Astrocyte of the spinal cord (primary cell): ENCODE measurements at places on chromosomes 4 and X.

DNA sequence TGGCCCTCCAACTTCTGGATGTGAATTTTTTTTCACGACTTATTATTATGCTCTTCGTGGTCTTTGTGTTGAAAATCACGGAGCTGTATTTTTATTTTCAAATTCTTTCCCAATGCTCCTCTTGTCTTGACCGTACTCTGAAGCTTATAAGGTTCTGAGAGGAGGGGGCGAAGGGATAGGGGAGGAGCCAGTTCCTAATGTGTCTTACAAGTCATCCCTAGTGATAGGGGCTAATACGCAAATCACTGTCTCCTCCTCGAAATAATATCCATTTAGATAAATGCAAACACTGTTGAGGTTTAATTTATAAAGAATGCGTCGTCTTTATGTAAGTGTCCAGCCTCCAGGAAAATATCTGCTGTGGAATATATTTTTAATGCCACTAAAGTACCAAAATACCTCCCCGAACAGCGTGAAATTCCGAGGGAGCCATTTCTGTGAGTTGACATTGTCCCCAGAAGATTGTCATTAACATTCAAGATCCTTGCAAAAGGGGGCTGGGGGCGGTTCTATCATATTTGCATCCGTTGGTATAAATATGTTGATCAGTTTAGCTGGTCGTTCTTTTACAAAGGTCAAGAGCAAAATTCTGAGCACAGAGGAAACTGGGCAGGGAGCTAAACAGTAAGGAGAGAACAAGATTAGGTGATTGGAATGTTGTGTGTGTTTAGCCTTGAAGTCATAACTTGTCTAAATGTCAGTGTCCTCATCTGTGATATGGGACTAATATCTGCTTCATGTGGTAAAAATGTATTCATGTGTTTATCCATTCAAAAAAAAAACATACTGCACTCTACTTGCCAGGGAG lies 3.7 kb upstream of the FAT1 start:
- DNase-seq, result peak; percentile 24

GRCh38 chrX:103356130-103356798 lies at the start of gene TCEAL9:
TCEAL9 (plus strand) TSS chrX:103356506; CDS start chrX:103357685, 1,179 bp downstream.
- peak; percentile 69 for DNase-seq

GRCh38 chrX:106780264-106780663 lies 22.2 kb upstream of the TBC1D8B start:
- DNase-seq, result no peak

DNA sequence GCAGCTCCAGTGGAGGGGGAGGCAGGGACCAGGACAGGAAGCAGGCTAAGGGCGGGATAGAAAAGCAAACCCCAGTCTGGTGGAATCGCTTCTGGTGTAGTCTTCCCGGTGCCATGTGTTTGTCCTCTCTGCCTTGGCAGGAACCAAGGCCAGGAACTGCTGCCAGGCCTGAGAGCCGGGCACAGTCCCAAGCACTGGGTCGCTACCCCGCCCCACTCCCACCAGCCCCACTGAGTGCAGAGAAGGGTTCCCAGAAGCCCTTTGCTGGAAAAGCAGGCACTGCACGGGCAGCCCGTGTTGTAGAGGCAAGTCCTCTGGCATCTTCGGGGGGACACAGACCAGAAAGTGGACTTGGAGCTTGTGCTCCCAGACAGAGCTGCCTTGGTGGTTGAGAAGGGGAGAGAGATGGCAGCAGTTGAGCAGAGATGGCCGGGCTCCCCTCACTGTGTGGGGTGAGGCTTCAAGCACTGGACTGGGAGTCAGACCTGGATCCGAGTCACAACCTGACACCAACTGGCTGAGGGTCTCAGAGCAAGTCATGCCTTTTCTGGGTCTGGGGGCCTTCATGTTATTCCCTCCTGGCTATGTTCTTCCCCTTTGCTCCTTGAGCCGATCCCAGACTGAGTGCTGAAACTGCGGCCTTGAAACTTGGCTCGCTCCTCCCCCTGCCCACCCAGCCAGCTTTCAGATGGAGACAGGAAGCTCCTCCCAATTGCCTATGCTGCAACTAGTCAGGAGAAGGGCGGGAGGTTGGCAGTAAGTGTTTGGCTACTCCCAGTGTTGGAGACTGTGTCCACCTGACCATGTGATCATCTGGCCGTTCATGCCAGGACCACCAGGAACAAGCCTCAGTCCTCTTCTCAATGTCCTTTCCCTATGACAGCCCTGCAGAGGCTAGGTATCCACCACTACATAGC lies 59.7 kb upstream of the MTM1 start:
- DNase-seq, result peak; percentile 22

GRCh38 chr4:145531223-145531622 lies 49.6 kb downstream of the SMAD1 start:
- no peak for DNase-seq

GRCh38 chrX:13381514-13381913 lies 61.7 kb upstream of the ATXN3L start:
- DNase-seq, result no peak

GRCh38 chrX:6738518-6739470 lies 203.9 kb upstream of the VCX3A start:
- no peak for DNase-seq

DNA sequence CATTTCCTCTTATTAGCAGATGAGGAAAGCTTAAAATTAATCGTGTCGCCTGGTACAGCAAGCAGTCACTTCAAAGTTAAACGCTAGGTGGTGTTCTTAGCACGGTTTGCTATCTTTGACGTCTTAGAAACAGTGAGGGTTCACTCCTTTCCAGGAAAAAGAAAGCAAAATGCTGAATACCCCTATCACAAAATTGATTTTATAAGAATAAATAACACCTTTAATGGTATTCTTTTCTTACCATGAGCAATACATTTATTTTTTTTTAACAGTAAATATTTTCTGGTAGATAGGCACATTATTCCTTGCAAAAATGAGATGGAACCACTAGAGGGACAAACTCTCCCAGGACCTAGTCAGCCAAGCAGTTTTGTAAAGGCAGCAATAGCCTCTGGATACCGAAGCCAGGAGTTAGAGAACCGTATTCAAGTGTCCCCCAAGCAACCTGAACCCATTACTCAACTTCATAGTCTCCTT lies 153.9 kb downstream of the KDR start:
- peak; percentile 74 for DNase-seq

- no peak for DNase-seq
These were observed 13.3 kb upstream of the ZNF827 start for GRCh38 chr4:145951931-145952330.

GRCh38 chr4:96642490-96642889 lies 802.6 kb downstream of the PDHA2 start:
- DNase-seq, result no peak

DNA sequence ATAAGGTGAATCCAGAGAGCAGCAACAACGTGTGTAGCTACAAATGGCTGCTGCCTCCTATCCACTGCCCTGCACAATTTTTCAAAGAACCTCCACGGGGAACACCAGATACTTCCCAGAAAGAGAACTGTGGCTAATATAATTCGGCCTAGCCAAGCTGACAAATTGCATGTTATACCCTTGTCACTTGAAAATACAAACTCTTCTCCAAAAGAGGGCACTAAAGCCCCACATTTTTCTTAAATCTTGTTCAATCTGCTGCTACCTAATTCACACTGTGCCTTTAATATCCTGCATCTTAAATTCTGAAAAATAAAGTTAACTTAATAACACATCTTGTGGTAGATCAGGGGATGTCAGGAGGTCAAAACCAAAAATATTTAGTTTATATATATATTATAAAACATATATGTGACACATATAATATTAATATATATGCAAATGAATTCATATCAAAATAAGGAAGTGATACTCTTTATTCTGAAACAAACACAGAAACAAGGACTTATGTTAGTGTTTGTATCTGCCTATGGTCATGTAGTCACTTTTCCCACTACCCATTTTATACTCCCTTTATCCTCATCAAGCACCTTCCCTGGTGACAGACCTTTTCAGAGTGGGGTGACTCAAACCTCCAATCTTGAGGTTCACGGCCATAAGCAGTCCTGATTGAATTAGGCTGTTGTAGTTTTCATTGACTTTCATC lies 24.1 kb downstream of the CT45A1 start:
- DNase-seq, result no peak

- DNase-seq, result no peak
These were observed 418.0 kb downstream of the SH2D1A start for GRCh38 chrX:124764354-124764753.

DNA sequence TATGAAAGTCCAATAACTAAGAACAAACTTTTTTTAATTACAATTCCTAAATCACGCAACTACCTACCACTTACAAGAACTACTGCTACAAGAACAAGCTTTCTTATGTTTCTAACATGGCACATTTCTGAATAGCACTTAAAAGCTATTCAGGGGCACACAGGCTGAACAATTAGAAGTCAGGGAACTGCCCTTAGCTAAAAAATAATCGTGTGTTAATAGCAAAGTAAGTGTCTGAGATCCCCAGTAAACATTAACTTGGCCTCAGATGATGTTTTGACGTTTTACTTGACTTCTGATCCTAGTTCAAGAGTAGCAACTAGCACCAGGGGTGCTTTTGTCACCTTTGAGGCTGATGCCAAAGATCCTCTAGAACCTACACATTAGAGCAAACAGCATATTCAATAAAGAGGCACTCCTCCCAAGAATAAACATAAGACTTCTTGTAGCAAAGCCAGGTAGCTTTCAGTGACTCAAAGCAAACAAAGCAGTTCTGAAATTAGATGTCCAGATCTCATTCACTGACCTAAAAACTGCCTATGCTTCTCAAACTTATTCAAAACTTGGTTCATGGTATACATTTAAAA lies 16.2 kb downstream of the SPOCK3 start:
- DNase-seq, result no peak

- DNase-seq, result peak; percentile 95
These were observed 109.0 kb upstream of the DDIT4L start for GRCh38 chr4:100299046-100299840.

- peak; percentile 67 for DNase-seq
These were observed 110.9 kb upstream of the ANK2 start for GRCh38 chr4:112938461-112939058.

- DNase-seq, result peak; percentile 65
These were observed 76.2 kb upstream of the PLAC1 start for GRCh38 chrX:134734466-134734952.

DNA sequence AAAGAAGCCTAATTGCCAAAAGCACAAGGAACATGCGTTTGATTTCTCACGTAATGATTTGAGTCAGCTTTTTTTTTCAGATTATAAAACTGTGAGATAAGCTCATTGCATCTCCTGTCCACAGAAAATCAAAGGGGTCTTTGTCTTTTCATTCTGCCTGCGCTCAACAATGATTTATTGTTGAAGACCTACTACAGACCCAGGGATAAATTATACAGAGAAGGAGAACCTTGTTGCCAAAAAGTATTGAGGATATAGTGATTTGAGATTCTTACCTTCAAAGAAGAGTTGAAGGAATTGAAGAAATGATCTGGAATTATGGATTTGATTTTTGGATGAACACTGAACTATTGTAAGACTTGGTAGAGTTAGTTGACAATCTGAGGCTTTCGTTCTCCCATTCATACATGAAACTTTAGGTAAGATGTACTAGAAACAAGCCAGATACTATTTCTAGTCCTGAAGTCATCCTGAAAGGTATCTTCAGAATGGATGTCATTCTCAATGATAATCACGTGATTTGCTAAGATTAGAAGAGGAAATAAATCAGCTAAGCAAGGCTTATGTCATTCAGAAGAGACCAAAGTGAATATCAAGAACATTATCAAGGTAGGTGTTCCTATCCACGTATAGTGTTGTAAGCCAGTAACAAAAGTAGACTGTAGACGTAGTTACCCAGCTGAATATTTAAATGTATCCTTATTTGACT lies 71.1 kb upstream of the SCOC start:
- no peak for DNase-seq

GRCh38 chr4:123446865-123447474 lies 50.4 kb downstream of the SPRY1 start:
- no peak for DNase-seq

DNA sequence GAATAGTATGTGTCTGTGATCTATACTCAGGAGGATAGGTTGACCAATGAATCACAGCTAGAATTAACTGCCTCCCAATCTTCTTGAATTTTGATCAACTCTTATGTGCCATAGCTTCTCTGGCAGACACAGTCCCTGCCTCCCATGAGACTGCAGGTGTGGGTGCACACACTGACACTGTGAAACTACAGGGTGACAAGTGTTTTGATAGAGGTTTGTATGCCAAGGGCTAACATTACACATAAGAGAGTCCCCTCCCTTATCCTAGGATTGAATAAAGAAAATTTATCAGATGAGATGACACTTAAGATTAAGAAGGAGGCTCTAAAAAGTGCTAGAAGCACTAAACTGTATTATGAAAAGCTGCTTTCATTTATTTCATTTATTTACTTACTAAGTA lies 218.4 kb upstream of the BMP3 start:
- DNase-seq, result no peak

GRCh38 chr4:136412708-136413107 lies 1119.6 kb downstream of the PCDH18 start:
- peak; percentile 29 for DNase-seq

- no peak for DNase-seq
These were observed 52.1 kb downstream of the KLF8 start for GRCh38 chrX:56284269-56284668.

- no peak for DNase-seq
These were observed 109.9 kb upstream of the DUSP21 start for GRCh38 chrX:44733931-44734330.

GRCh38 chr4:70979445-70980008 lies 13.9 kb upstream of the DCK start:
- no peak for DNase-seq

GRCh38 chrX:66004928-66005829 lies 34.7 kb downstream of the VSIG4 start:
- DNase-seq, result no peak

- no peak for DNase-seq
These were observed 18.6 kb upstream of the RAB40A start for GRCh38 chrX:103537871-103538387.
